ENCODE measurements at places on chromosomes 7 and 10. TPM values are rescaled to one million over a fixed set of nuclear protein-coding genes. Genes with fewer than 3 reads are reported as not detected.
A peak's percentile ranks its signal among the peaks of the same experiment; 100 is the strongest.

- no peaks in the 10 kb centered on the region for H3K4me1 ChIP-seq
- H3K27ac ChIP-seq = no peak overlapping the region
- no peaks in the 10 kb centered on the region for H3K36me3 ChIP-seq
- DNase-seq = no peak
- H3K4me3 ChIP-seq = no peak overlapping the region
- H3K27me3 ChIP-seq = no peaks in the 10 kb centered on the region
Measured at GRCh38 chr7:134140889-134141867, 14.0 kb downstream of the LRGUK start.

DNA sequence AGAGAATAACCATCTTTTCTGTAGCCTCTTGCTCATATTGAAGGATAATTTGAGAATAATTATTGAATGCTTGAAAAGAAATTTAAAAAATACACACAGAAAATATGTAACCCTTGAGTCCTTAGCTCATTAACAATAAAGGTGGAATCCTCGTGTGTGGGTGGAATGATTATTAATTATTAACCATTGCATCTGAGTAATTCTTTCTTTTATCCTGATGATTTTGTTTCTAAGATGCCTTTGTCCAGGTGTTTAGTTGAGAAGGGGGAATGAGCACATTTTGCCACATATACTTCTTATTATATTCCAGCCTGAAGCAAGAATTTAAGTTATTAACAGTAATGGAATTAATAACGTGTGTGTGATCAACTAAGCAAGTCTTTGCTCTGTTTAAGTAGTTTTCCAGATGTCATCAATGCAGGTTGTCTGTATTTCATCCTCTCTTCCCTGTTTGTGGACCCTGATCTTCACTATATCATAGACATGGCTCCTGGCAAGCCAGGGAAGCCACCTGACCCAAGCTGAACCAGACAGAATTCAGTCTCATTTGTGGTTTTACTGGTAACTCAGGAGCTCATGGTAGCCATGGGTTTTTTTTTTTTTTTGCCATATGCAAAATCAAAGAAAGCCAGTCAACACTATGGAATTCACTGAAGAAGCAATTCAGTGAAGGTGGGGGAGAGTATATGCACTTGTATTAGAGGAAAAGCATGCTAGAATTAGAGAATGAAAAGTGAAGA, 144.3 kb downstream of the KIF20B start:
- H3K27me3 ChIP-seq = no peaks in the 10 kb centered on the region
- no peak for DNase-seq
- H3K36me3 ChIP-seq = no peaks in the 10 kb centered on the region
- peak overlapping the region; percentile 1 for H3K4me3 ChIP-seq
- H3K4me1 ChIP-seq = no peaks in the 10 kb centered on the region
- peak overlapping the region; percentile 77 for H3K27ac ChIP-seq

- H3K27ac ChIP-seq = peak overlapping the region; percentile 46
- H3K27me3 ChIP-seq = no peaks in the 10 kb centered on the region
- no peak for DNase-seq
- peaks cover 3% of the 10 kb centered on the region for H3K36me3 ChIP-seq
Measured at GRCh38 chr7:23476286-23477156, 6.2 kb upstream of the IGF2BP3 start.

DNA sequence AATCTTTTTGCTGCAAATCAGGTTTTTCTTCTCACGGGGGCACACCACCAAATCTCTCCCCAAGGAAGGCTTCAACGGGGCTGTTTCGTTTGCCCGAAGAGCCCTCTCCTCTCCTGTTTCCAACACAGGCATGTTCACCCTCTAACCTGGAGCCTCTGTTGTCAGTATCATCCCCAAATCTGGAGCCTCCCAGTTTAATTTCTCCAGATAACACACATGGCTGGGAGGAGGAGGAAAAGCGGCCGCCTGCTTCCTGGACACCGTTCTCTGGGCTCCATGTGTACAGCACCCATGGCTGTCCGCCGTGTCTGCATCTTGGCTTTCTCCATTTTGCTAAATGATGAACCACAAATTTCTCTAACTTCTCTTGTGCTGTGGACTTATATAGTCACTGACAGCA, 214.5 kb downstream of the DIP2C start:
- H3K27ac ChIP-seq = no peak overlapping the region
- DNase-seq = no peak
- peaks cover 29% of the 10 kb centered on the region for H3K36me3 ChIP-seq
- no peak overlapping the region for H3K4me3 ChIP-seq
- H3K4me1 ChIP-seq = peaks cover 11% of the 10 kb centered on the region

GRCh38 chr10:93198401-93199131, 124.9 kb downstream of the CYP26A1 start:
- no peaks in the 10 kb centered on the region for H3K36me3 ChIP-seq
- DNase-seq = no peak
- H3K4me1 ChIP-seq = peaks cover 21% of the 10 kb centered on the region

- H3K36me3 ChIP-seq = no peaks in the 10 kb centered on the region
- no peak overlapping the region for H3K4me3 ChIP-seq
- H3K27me3 ChIP-seq = peaks cover 67% of the 10 kb centered on the region
- H3K27ac ChIP-seq = no peak overlapping the region
Measured at GRCh38 chr10:6977398-6978186, 397.5 kb upstream of the PRKCQ start.

GRCh38 chr7:43384616-43385308, 198.1 kb upstream of the STK17A start:
- H3K27ac ChIP-seq = no peak overlapping the region
- no peak overlapping the region for H3K4me3 ChIP-seq
- H3K27me3 ChIP-seq = peaks cover 30% of the 10 kb centered on the region
- DNase-seq = no peak

DNA sequence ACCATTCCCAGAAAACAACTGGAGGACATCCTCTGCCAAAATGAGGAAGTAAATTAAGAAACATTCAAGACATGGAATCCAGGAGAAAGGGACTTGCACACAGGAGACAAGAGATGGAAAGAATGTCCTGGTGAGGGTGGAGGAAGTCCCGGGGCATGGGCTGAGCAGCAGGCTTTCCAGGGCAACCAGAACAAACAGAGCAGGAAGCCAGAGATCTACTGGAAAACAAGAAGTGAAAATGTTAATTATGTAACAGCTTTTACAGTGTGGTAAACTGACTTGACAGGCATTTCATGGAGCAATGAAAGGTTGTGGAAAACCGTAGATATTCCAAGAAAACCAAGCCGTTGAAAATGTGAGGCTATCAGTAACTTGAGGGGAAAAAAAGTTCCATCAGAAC, 55.2 kb upstream of the ZNF746 start:
- H3K4me3 ChIP-seq = no peak overlapping the region
- H3K4me1 ChIP-seq = no peaks in the 10 kb centered on the region
- H3K27ac ChIP-seq = no peak overlapping the region

DNA sequence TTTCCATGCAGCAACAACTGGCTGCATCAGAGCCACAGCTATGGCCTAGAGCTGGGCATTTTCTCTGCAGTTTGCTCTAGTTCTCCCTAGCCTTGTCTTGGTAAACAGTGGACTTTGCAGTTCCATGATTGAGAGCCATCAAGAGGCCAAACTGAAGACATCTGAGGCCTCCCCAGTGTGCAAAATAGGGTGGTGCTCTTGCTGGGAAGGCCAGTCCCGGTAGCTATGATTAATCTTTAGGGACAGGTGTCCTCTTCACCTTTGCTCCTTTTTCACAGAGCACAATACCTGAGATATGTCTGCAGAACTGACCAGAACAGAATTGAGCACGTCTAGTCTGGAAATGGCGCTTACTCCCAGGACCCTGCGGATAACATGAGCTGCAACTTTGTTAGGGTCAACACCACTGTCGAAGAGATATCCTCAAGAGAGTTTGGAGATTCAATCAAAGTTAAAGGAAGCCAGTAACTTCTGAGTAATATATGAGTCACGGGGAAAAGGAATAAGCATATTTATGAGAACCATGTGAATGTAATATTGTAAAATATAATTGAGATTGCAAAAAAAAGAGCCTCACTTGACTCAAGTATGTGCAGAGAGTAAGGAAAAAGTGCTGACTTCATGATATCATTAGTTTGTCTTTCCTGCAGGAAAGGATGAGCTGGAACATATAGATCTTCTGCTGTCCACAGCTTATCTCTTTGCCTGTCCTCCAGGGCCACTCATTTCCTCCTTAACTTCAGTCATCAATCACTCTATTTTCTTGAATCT, 76.7 kb downstream of the ANK3 start:
- no peak overlapping the region for H3K4me3 ChIP-seq
- H3K4me1 ChIP-seq = peaks cover 29% of the 10 kb centered on the region
- H3K27ac ChIP-seq = no peak overlapping the region
- no peaks in the 10 kb centered on the region for H3K36me3 ChIP-seq

GRCh38 chr10:94439275-94439861, 37.0 kb downstream of the TBC1D12 start:
- H3K36me3 ChIP-seq = no peaks in the 10 kb centered on the region
- H3K27ac ChIP-seq = no peak overlapping the region
- H3K27me3 ChIP-seq = no peaks in the 10 kb centered on the region
- no peak overlapping the region for H3K4me3 ChIP-seq

GRCh38 chr10:63608511-63608910, 87.3 kb downstream of the REEP3 start:
- H3K4me3 ChIP-seq = no peak overlapping the region
- H3K4me1 ChIP-seq = no peaks in the 10 kb centered on the region
- DNase-seq = no peak

GRCh38 chr7:74479961-74480829, 26.5 kb downstream of the GTF2IRD1 start:
- H3K4me1 ChIP-seq = peaks cover 42% of the 10 kb centered on the region
- peak overlapping the region; percentile 77 for H3K4me3 ChIP-seq
- DNase-seq = peak; percentile 81

- peaks cover 11% of the 10 kb centered on the region for H3K36me3 ChIP-seq
- no peak overlapping the region for H3K27ac ChIP-seq
- no peaks in the 10 kb centered on the region for H3K27me3 ChIP-seq
- no peak for DNase-seq
- H3K4me3 ChIP-seq = no peak overlapping the region
Measured at GRCh38 chr7:133912916-133913697, 214.0 kb upstream of the LRGUK start.

DNA sequence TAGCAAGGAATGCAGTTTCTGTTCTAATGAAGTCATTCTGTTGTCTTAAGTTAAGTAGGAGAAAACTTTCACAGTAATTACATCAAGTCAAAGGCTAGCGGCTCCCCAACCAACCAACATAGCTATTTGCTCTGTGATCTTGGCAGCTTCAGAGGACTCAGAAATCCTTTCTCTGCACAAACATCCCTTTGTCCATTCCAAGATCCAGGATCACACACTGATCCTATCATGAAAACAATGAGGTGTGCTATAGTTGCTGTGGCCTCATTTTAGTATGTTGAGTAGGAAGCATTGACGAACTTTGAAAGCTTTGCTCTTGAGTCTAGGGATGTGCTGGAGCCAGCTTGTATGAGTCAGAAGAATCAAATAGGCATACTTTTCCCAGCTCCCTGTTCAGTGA, 218.2 kb upstream of the PRSS58 start:
- H3K27ac ChIP-seq = no peak overlapping the region
- H3K4me3 ChIP-seq = no peak overlapping the region
- no peaks in the 10 kb centered on the region for H3K4me1 ChIP-seq
- peaks cover 9% of the 10 kb centered on the region for H3K27me3 ChIP-seq
- H3K36me3 ChIP-seq = no peaks in the 10 kb centered on the region
- no peak for DNase-seq

- H3K27ac ChIP-seq = no peak overlapping the region
- H3K4me1 ChIP-seq = no peaks in the 10 kb centered on the region
- no peak overlapping the region for H3K4me3 ChIP-seq
- H3K27me3 ChIP-seq = no peaks in the 10 kb centered on the region
- no peak for DNase-seq
Measured at GRCh38 chr7:112905950-112906349, 115.8 kb upstream of the TMEM168 start.

DNA sequence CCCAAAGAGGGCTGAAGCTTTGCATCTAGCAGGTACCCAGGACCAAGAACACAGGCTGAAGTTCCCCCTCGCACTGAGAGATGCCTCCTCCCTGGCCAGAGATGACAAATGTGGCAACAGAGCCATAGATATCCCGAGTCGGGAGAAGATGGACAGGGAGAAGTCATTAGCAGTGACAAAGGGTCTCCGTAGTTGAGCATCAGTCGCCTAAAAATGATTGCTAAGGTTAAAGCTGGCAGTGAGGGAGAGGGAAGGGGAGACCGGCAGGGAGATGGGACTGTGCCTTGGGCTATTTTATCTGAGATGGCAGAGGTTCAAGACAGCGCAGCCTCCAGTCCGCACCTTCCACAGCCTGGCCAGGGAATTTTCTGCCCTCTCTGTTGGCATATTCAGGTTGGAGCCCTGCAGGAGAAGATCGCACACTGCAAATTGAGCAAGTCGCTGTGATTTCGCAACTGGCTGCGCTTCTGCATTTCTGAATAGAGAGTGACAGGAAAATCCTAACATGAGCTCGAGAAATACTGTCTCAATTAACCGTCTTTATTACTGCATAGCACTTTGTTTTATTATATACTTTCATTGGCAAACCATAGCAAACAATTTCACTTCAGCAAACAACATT, 238.9 kb upstream of the GPR26 start:
- H3K4me1 ChIP-seq = peaks cover 19% of the 10 kb centered on the region
- H3K27me3 ChIP-seq = peaks cover 95% of the 10 kb centered on the region
- H3K36me3 ChIP-seq = no peaks in the 10 kb centered on the region
- H3K27ac ChIP-seq = no peak overlapping the region
- DNase-seq = no peak
- H3K4me3 ChIP-seq = no peak overlapping the region

GRCh38 chr10:110527731-110528171, 30.0 kb downstream of the DUSP5 start:
- DNase-seq = no peak
- H3K36me3 ChIP-seq = no peaks in the 10 kb centered on the region
- H3K27ac ChIP-seq = no peak overlapping the region
- H3K4me1 ChIP-seq = peaks cover 4% of the 10 kb centered on the region

DNA sequence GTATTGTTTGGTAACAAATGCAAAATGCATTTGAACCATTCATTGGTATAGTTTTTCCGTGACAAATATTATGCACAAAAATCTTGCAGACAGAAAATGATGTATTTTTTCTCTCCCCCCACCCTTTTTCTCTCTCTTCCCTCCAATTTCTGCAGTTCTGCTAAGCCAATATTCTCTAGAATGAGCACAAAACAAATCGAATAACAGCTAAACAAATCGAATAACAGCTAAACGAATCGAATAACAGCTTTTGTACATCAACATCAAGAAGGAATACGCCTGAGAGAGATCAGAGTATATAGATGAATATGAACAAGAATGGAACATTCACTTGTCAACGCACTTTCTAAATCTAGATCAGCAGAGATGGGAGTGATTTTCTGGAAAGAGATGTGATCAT, 108.0 kb upstream of the KMT2E start:
- no peaks in the 10 kb centered on the region for H3K36me3 ChIP-seq
- peaks cover 4% of the 10 kb centered on the region for H3K4me1 ChIP-seq

DNA sequence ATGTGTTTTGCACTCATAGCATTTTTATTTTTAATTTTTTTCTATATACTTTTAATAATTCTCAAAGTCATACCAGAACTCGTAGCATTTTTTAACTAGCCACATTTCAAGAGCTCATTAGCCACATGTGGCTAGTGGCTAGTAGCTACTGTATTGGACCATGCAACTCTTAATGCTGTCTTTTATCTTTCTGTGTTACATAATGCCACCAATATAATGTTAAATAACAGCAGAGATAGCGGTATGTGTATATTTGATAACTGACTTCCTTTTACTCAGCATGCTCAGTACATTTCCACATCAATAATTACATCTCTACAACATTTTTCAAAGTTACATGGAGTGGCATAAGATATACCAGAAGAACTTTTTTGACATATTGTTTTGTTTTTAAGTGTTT, 91.4 kb downstream of the CDK13 start:
- H3K4me1 ChIP-seq = no peaks in the 10 kb centered on the region
- H3K36me3 ChIP-seq = peaks cover 17% of the 10 kb centered on the region
- H3K27me3 ChIP-seq = no peaks in the 10 kb centered on the region
- no peak overlapping the region for H3K27ac ChIP-seq
- H3K4me3 ChIP-seq = no peak overlapping the region

ITGB8 gene
- total RNA-seq = 15.6 TPM

GIMAP5 gene
- not detected for total RNA-seq

COL13A1 gene
- 0.43 TPM for total RNA-seq

ATOH7 gene
- 0.60 TPM for total RNA-seq

TRIM73 gene
- total RNA-seq = 4.2 TPM

EVX1 gene
- total RNA-seq = 0.71 TPM

SYNPO2L gene
- total RNA-seq = not detected
